ENCODE measurements at places on chromosomes 7 and 10.

DNA sequence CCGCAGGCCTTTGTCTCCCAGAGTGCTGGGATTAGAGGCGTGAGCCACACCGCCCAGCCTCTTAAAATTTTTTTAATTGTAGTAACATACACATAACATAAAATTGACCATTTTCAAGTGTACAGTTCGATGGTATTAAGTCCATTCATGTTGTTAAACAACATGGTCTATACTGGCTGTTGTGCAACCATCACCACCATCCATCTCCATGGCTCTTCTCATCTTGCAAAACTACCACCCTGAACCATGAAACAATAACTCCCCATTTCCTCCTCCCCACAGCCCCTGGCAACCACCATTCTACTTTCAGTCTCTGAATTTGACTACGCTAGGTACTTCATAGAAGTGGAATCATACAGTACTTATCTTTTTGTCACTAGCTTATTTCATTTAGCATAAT, 7.9 kb upstream of the ZFYVE27 start:
- no peak for DNase-seq

DNA sequence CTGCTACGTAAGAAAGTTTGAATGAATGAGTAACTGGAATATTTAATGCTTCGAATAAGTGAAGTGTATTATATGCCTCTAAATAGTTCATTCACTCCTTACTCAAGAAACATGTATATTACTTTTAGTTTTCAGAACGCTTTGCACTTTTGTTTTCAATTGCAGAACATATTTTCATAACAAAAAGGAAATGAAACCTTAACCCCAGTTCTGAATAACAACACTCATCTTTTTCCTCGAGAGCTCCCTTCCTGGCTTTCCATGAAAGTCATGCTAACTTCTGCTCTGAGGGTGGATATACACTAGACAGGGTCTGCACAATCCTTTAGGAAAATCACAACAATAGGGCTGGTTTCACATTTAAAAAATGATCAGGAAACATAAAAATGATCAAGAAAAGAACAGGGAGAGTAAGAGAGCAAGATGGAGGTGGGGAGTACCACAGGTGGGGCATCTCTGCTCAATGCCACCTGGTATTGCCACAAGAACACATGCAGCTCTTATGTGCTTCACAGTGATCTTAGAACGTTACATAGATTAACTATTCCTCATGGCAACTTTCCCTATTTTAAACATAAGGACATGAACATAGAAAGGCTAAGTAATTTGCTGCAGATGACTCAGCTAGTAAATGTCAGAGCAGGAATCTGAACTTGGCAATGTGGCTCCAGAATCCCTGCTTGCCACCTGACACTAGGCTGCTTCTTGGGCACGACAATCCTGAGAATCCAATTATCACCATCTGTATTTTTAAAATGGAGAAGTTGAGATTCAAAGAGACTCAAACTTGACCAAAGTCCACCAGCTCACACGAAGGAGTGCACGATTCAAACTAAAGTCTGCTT, 219.5 kb upstream of the AOAH start:
- DNase-seq: no peak

GRCh38 chr7:71613313-71613712, 481.4 kb downstream of the GALNT17 start:
- no peak for DNase-seq

DNA sequence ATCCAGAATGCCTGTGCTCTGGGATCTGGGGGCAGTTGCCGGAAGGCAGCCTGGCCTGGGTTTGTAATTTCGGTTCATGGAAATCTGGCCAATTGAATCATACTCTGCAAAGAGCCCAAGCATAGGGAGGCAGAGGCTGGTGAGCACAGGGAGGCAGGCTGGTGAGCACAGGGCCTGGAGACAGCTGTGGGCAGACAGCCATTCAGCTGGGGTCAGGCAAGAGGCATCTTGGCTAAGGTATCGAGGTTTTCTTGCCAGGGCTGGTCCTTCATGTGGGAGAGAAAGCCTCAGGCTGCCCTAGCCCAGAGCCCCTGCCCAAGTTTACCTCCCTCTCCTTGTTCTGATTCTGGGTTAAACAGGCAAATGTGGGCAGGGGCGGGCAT, 63.7 kb upstream of the BAIAP2L1 start:
- DNase-seq: no peak

GRCh38 chr10:105827133-105827532, 1186.0 kb downstream of the SORCS3 start:
- no peak for DNase-seq

DNA sequence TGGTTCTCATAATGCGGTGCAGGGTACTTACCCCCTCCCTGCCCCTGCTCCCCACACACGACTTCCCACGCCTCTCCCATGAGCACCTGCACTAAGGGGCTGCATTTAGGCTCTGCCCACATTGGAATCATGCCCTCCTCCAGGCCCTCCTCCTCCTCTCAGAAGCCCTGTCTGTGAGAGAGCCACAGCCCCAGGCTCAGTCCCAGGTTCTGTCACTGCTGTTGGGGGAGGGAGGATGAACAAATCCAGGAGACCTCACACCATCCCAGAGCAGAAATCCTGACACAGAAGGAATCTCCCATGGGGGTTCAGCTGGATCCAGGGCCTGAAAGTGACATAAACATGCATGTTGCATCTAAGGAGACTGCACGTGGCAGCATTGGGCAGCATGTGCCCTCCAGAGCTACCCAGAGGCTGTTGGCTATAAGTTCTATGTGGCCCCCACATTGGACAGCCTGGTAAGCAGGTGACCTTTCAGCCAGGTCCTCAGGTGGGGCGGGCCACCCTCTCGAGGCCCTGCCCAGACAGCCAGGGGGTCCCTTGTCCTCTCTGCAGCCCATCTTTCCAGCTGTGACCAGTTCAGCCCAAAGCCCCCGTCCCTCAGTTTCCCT, 1.6 kb upstream of the PILRA start:
- no peak for DNase-seq

GRCh38 chr10:21261842-21262294, 263.6 kb downstream of the SKIDA1 start:
- no peak for DNase-seq

GRCh38 chr10:62085821-62086220, 182.8 kb downstream of the RTKN2 start:
- DNase-seq: no peak

- no peak for DNase-seq
Measured at GRCh38 chr7:92751902-92752901, 84.2 kb downstream of the CDK6 start.

- DNase-seq: no peak
Measured at GRCh38 chr7:70788276-70788675, 343.7 kb upstream of the GALNT17 start.

DNA sequence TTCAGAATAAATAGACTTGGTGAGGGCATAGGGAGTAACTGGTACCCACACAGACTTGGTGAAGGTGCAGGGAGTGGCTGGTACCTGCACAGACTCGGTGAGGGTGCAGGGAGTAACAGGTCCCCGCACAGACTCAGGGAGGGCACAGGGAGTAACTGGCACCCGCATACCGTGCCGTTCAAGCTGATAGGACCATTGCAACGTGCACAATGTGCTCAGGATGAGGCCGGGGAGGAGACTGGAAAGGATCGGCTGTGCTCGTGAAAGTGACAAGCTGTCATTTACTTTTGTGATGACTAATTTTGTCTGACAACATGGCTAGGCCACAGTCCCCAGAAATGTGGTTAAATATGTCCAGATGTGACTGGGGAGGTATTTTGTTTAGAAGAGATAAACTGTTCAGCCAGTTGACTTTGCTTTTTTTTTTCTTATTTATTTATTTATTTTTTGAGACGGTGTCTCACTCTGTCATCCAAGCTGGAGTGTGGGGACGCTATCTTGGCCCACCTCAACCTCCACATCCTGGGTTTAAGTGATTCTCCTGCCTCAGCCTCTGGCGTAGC, 76.2 kb upstream of the NMT2 start:
- no peak for DNase-seq

- no peak for DNase-seq
Measured at GRCh38 chr7:29345590-29345989, 151.0 kb downstream of the CHN2 start.

GRCh38 chr7:4241791-4242190, 440.3 kb upstream of the FOXK1 start:
- DNase-seq: no peak

GRCh38 chr7:85512790-85513189, 325.9 kb upstream of the SEMA3D start:
- DNase-seq: no peak

DNA sequence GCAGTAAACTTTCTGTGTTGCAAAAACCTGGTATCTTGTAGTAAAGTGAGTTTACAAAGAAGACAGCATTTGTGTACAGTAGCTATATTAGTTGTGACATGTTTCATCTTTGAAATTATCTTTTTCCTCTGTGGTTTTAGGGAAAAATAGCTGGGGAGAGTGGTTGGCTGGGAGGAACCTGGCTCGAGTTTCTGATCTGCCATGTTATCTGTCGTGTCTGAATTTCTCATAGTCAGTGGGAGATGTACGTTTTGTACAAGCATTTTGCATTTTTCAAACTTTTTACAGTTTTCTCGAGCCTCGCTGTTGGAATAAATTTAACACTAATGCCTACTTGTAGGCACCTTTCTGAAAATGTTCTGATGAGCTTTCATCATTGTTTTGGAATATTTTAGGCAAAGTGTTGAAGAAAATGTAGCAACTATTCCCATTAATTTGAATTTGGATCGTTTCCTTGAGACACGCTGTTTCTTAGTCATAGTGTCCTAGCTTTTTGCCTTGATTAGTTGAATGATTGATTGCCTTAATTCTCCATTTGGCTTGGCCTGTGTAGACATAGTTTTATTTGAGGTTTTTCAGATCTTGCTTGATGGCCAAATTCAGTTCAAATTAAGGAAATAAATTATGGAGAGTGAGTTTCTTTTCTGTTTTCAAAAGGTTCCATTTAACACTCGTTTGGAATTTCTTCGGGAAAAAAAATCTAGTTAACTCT, 65.1 kb downstream of the CAMK1D start:
- no peak for DNase-seq

- no peak for DNase-seq
Measured at GRCh38 chr7:25559581-25560367, 331.5 kb upstream of the NPVF start.

GRCh38 chr7:41507686-41508268, 195.1 kb downstream of the INHBA start:
- no peak for DNase-seq

- DNase-seq: no peak
Measured at GRCh38 chr7:122653685-122654084, 45.2 kb downstream of the RNF133 start.

DNA sequence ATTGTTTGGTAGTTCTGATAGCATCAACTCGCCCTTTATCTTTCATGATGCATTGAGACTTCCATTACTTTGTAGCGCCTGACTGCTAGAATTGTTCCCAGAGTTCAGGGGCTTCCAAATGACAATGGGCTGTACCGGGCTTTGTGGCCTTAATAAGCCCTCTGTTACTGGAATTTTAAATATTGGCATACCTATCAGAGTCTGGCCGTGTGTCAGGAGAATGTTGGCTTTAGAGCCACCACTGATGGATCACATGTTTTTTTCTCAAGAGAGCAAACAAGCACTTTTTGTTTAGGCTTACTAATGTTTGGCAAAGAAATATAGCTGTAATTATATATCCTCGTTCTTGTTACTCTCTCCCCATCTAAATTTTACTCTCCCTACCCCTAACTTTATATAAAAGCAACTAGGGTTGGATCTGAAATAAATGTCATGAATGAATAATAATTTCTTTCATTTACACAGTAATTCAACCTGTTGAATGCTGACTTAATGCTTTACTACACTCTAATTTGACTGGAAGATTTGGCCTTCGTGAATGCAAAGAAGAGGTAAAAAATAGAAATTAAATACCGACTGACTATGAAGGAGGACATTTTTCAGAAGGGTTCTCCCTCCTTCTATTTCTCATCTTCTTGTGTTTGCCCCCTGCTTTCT, 396.7 kb downstream of the AUTS2 start:
- DNase-seq: no peak

GRCh38 chr7:26143298-26144048, 8.5 kb upstream of the NFE2L3 start:
- DNase-seq: no peak

GRCh38 chr10:109987452-109988211, 20.2 kb upstream of the ADD3 start:
- DNase-seq: no peak

DNA sequence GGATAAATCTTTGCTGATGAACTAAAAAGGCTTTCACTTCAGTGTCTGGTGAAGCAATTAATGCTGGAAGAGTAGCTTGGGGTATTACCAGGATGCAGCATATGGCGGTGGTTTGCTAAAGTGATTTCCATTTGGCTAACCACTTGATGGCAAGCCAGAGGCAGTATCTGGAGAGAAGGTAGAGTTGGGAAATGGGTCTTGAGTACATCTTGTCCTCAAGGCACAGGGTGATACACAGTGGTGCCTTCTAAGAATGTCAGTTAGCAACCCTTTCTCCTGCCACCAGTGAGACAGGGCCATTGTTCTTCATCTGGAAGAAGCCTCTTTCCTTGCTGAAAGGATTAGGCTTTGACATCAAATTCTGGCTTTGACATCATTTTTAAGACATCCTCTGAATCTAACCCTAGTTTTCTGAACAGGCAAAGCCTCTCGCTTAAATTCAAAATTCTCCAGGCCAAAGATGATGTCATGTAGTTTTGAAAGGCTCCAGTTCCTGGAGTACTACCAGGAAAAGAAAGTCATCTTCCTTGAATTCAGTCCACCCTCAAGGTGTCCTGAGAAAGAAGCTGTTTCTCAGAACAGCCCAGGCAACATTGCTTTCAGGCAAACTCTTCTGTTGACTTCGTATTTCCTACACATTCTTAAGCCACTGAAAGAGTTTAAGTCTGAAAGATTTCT, 162.4 kb downstream of the ARID5B start:
- no peak for DNase-seq

DNA sequence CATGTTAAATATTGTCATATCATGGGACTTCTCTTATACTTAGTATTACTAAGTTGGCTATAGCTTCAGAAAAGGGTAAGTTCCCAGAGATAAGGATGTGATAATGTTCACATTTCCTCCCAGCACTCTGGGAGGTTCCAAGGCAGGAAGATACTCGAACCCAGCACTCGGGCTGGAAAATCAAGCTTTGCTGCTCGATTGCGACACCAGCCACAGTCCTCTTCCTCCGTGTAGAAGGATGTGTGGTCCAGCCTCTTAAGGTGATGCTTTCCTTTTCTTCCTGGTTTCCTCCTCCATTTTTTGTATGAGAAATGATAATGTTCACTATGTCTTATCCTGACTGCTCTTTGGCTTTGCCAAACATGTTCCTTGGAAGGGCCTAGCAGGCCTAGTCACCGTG, 3.2 kb downstream of the BMS1 start:
- DNase-seq: no peak

DNA sequence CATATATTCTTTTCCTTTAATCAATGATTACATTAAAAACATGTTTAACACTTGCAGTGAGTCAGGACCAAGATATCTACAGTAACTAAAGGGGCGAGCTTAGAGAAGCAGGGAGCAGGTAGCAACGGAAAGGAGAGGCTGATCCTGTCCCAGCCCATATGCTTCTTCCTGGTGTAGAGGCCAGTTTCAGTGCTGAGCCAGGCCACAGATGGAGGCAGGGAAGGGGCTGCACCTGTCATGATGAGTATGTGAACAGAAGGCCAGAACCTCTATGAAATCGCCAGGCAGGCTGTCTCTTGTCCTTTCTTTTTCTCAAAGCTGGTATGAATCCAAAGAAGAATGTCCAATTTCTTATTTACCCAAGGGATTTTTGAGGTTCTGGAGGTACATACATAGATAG, 16.3 kb downstream of the REEP3 start:
- DNase-seq: no peak
